Left lobe of liver (tissue), 2 donors: ENCODE measurements at places on chromosomes 5 and 9. TPM values are rescaled to one million over a fixed set of nuclear protein-coding genes. Genes with fewer than 3 reads are reported as not detected.

MED7 gene
- 3.2 TPM for total RNA-seq

DHX29 gene
- 11.0 TPM for total RNA-seq

MEIKIN gene
- not detected for total RNA-seq

MCCC2 gene
- 86.2 TPM for total RNA-seq

PCA3 gene
- total RNA-seq: 0.60 TPM

FBP1 gene
- 476 TPM for total RNA-seq

SPINK4 gene
- not detected for total RNA-seq

PHF24 gene
- not detected for total RNA-seq

CD14 gene
- 211 TPM for total RNA-seq

RNF180 gene
- 4.4 TPM for total RNA-seq

FAM221B gene
- not detected for total RNA-seq

GMCL2 gene
- total RNA-seq: not detected

AMBP gene
- total RNA-seq: 6,364 TPM

PCDHB16 gene
- total RNA-seq: 0.58 TPM

GGTA1 gene
- total RNA-seq: 1.2 TPM

PCDHGA8 gene
- total RNA-seq: 0.35 TPM

EPB41L4A gene
- total RNA-seq: 3.1 TPM

PPIC gene
- 18.6 TPM for total RNA-seq

ISL1 gene
- total RNA-seq: not detected

PLAC8L1 gene
- total RNA-seq: not detected

FAM81B gene
- not detected for total RNA-seq

NSUN2 gene
- 26.4 TPM for total RNA-seq

CLIC3 gene
- total RNA-seq: not detected

COL15A1 gene
- 0.23 TPM for total RNA-seq

PKD2L2 gene
- total RNA-seq: not detected

LAMC3 gene
- 7.1 TPM for total RNA-seq

ACSL6 gene
- 3.7 TPM for total RNA-seq

GFI1B gene
- 0.15 TPM for total RNA-seq

ATOSB gene
- 6.3 TPM for total RNA-seq

BTNL8 gene
- 0.45 TPM for total RNA-seq

ESM1 gene
- not detected for total RNA-seq

OR1J2 gene
- total RNA-seq: not detected

FCN2 gene
- 95.7 TPM for total RNA-seq

F12 gene
- total RNA-seq: 292 TPM

TERT gene
- 0.10 TPM for total RNA-seq
